ENCODE measurements at places on chromosomes 3 and 15.

DNA sequence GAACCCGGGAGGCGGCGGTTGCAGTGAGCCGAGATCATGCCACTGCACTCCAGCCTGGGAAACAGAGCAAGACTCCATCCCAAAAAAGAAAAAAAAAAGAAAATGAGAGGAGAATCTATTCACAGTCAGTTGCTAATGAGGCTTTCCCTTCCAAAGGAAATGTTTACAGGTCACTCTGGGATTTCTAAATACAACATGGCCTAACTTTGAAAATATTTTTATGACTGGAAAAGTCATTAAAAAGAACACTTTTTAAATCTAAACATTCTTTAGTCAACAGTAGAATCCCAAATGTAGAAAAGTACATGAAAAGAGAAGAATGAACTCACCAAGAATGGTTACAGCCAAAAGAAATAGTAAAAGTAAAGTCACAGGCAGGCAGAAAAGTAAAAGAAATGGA, 78.6 kb downstream of the PLD1 start:
- no peak for DNase-seq

- no peak for DNase-seq
Measured at GRCh38 chr15:85314146-85314545, 66.3 kb upstream of the AKAP13 start.

- DNase-seq: no peak
Measured at GRCh38 chr3:73298243-73299183, 237.1 kb downstream of the EBLN2 start.

DNA sequence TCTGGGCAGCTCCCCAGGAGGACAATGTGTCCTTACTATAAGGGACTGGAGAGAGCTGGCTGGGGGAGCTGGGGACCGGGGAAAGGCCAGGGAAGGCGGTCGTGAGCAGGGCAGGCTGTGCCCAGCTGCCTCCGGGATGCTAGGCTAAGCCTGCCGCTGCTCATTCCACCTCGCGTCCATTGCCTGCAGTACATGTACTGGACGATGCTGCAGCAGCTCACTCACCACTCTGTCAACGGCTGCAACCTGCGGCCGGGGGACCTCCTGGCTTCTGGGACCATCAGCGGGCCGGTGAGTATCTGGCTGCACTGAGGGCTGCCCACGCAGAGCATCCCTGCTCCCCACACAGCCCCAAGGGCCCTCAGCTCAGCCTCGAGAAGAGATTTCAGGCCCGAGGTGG, 27.1 kb downstream of the FAH start:
- no peak for DNase-seq

All from pons (tissue), 1 donor.